ENCODE measurements at places on chromosomes 1 and 21. TPM values are rescaled to one million over a fixed set of nuclear protein-coding genes. Genes with fewer than 3 reads are reported as not detected.

DNA sequence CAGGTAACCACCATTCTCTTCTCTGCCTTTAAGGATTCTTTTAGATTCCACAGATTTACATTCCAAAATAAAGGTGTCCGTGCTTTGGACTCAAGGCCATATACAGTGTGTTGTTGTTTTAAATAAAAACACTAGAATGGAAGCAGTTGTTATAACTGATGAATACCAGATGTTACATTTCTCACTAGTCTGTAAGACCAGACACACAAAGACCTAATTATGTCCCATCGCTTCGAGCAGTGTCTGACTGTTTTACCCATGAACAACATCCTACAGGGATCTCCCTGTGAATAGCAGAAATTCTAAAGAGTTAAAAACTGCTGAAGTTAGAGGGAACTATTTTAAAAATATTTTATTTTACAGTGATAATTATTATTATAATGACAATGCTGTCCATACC lies 574.7 kb upstream of the ZP4 start:
- no peak overlapping the region for H3K27ac ChIP-seq
- H3K4me1 ChIP-seq: no peaks in the 10 kb centered on the region
- no peak for DNase-seq
- no peaks in the 10 kb centered on the region for H3K36me3 ChIP-seq

DNA sequence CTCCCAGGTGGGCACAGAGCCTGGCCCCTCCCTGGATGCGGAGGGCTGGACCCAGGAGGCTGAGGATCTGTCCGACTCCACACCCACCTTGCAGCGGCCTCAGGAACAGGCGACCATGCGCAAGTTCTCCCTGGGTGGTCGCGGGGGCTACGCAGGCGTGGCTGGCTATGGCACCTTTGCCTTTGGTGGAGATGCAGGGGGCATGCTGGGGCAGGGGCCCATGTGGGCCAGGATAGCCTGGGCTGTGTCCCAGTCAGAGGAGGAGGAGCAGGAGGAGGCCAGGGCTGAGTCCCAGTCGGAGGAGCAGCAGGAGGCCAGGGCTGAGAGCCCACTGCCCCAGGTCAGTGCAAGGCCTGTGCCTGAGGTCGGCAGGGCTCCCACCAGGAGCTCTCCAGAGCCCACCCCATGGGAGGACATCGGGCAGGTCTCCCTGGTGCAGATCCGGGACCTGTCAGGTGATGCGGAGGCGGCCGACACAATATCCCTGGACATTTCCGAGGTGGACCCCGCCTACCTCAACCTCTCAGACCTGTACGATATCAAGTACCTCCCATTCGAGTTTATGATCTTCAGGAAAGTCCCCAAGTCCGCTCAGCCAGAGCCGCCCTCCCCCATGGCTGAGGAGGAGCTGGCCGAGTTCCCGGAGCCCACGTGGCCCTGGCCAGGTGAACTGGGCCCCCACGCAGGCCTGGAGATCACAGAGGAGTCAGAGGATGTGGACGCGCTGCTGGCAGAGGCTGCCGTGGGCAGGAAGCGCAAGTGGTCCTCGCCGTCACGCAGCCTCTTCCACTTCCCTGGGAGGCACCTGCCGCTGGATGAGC lies 34.2 kb downstream of the TRIM11 start:
- H3K36me3 ChIP-seq: no peaks in the 10 kb centered on the region
- DNase-seq: no peak
- H3K4me3 ChIP-seq: no peak overlapping the region
- H3K27ac ChIP-seq: no peak overlapping the region

GRCh38 chr1:36369061-36369861 lies 16.5 kb downstream of the STK40 start:
- H3K36me3 ChIP-seq: no peaks in the 10 kb centered on the region
- DNase-seq: peak; percentile 82
- no peaks in the 10 kb centered on the region for H3K27me3 ChIP-seq

- peaks cover 7% of the 10 kb centered on the region for H3K27me3 ChIP-seq
- peaks cover 12% of the 10 kb centered on the region for H3K4me1 ChIP-seq
- no peaks in the 10 kb centered on the region for H3K36me3 ChIP-seq
- H3K4me3 ChIP-seq: peak overlapping the region; percentile 33
- no peak for DNase-seq
These were observed 479 bp downstream of the RGS16 start for GRCh38 chr1:182603646-182604174.

DNA sequence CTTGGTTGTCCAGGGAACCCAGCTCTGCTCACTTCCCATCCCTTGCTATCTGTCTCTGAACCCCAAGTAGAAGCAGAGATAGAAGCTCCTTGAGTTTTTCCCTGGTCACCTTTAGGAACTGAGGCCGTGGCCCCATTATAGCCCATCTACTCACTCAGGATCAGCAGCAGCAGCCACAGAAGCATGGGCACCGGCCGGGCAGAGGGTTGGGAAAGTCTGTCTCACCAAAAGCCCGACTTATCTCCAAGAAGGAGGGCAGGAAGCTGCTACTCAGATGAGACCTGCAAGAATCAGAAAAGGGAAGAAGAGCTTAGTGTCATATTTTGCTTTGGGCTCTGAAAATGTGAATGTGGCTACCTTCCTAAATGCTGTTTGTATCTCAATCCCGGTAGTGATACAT lies 264 bp downstream of the FCRL3 start:
- peak overlapping the region; percentile 77 for H3K27ac ChIP-seq
- peak overlapping the region; percentile 23 for H3K4me3 ChIP-seq
- no peaks in the 10 kb centered on the region for H3K36me3 ChIP-seq
- no peak for DNase-seq
- H3K27me3 ChIP-seq: no peaks in the 10 kb centered on the region
- peaks cover 31% of the 10 kb centered on the region for H3K4me1 ChIP-seq

DNA sequence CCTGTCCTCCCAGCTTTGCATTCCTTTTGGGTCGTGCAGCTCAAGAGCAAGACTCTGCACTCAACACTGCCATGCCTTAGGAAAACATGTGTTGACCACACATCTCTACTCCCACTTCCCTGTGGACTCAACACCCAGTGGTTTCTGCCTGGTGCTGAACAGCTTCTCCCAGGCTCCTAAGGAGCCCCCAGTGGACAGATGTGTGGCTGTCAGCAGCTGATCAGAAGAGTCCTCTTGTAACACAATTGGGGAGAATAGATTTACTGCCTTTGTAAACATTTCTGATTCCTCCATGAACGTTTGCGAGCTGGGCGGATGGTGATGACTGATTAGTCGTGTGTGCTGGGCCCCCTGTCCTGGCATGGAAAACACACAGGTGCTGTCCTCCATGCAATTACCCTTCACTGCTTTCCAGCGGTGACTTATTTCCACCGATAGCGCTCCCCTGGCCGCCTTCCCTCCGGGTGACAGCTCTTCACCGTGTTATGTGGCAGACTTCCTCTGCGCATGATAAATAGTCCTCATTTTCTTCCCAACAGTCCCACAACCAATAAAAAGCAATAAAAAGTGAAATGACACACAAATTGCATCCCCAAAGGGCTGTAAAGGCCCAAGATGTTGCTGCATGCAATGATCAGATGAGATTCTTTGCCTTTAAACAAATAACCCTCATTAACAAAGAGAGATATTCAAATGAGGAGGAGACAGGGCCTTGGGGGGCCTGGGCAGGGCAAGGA lies 249.4 kb upstream of the AJAP1 start:
- DNase-seq: no peak
- no peak overlapping the region for H3K4me3 ChIP-seq
- no peaks in the 10 kb centered on the region for H3K36me3 ChIP-seq
- no peaks in the 10 kb centered on the region for H3K4me1 ChIP-seq
- H3K27ac ChIP-seq: no peak overlapping the region

- H3K4me3 ChIP-seq: no peak overlapping the region
- H3K27me3 ChIP-seq: no peaks in the 10 kb centered on the region
- no peak for DNase-seq
These were observed 5.5 kb downstream of the SH2D2A start for GRCh38 chr1:156811168-156811567.

DNA sequence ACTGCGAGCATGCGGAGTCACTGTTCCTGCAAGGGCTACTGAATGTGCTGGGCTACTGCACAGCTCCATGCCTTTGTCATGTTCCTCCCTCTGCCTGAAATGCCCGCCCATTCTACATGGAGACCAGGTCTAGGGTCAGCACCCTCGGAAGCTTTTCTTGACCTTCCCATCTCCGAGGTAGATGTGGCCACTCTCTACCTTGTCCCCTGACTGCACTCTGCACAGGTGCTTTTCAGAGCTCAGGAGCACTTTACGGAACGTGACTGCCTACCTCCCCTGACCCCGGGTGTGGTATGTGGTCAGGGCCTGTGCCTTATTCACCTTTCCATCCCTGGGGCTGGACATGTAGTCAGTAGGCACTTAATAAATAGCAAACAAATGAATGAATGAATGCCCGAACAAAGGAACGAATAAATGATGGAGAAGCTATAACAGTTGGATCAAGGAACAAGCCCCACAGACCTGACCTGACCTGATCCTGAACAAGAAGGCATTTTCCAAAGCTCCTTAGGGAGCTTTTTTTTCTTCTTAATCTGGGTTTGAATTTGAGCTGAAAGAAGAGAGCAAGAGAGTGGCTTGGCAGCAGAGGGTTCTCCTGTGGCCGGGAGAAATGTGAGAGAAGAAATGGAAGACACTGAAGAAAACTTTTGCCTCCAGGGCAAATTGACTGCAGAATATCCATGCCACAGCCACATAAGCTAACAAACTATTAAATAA lies 7.9 kb downstream of the RD3 start:
- no peaks in the 10 kb centered on the region for H3K4me1 ChIP-seq
- H3K4me3 ChIP-seq: no peak overlapping the region
- DNase-seq: no peak
- no peaks in the 10 kb centered on the region for H3K36me3 ChIP-seq

DNA sequence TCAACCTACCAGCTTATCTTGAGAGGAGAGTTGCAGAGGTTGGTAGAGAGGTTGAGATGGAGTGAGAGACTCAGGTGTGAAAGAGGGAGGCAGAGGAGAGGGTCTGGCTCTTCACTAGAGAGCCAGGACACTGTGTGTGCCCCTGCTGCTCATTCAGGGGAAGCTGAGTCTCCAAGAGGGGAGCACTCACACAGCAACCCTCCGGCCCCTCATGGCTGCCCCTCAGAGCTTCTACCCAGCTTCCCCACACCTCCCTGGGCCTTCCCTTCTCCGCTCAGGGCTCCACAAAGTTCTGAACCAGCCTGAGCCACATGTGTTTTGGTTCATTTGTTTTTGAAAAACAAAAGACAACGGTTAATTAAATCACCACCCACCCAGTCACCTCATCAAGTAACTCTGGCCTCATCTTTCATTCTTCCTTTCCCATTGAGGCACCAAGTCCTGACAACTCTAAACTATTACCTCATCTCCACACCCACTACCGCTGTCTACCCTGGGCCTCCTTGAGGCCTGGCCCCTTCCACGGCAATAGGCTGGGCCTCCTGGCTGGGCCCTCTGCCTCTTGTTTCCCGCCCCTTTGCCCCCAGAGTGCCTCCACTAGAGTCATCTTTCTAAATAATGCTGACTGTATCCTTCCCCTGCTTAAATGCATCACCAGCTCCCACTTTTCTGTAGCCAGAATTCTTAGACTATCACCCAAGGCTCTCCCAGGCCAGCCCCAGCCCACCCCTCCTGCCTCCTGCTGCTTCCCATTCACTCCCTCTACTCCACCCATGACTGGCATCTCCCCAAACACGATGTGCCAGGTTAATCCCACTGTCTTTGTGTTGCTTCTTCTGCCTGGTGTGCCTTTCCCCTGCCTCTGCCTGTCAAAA lies 33.0 kb downstream of the TNNT2 start:
- H3K27ac ChIP-seq: no peak overlapping the region
- no peaks in the 10 kb centered on the region for H3K4me1 ChIP-seq
- H3K27me3 ChIP-seq: peaks cover 33% of the 10 kb centered on the region

DNA sequence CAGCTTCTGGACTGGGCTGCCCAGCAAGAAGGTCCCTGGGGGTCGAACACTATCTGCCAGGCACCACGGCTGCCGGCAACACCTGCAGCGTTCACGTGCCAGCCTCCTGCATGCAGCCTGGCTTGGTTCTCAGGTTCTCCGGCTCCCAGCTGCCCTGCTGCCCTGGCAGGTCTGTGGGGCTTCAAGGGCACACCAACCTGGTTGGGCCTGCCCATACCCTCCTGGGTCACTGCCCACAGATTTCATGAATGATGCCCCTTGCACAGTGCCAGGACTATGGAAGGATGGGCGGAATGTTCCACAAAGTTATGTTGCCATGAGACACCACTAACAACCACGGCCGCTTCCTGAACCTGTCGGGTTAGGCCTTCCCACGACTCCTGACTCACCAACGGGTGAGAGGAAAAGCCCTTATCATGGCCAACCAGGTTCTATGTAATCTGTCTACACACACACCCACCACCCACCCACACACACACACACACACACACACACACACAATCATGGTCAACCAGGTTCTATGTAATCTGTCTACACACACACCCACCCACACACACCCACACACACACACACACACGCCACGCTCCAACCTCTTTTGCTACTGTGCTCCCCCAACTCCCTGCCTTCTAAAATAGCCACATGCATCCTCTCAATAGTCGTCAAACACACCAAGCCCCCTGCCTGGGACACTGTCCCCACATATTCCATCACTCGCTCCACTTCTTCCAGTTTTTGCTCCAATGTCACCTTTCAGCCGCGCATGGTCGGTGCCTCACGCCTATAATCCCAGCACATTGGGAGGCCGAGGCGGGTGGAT lies 32.2 kb downstream of the HSPG2 start:
- no peak overlapping the region for H3K4me3 ChIP-seq
- H3K4me1 ChIP-seq: no peaks in the 10 kb centered on the region
- no peak for DNase-seq
- H3K27ac ChIP-seq: no peak overlapping the region
- no peaks in the 10 kb centered on the region for H3K36me3 ChIP-seq
- no peaks in the 10 kb centered on the region for H3K27me3 ChIP-seq

DNA sequence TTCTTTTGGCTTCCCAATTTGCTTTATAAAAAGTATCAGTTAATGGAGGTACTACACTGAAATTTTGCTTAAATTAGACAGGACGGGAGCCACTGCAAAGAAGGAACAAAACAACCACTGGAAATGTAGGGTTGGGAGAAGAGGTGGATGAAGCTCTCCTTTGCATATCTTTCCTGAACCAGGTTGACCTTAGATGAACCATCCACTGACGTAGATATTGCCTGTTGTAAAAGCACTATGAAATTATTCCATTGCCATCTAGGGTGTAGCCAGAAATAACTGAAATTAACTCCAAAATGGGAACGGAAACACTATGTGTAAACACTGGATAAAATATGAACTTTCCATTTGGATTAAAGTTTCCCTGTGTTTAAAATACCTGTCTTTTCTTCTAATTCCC lies 1.2 kb upstream of the ABL2 start:
- peaks cover 9% of the 10 kb centered on the region for H3K4me1 ChIP-seq
- DNase-seq: no peak
- H3K27me3 ChIP-seq: no peaks in the 10 kb centered on the region
- no peak overlapping the region for H3K27ac ChIP-seq
- H3K36me3 ChIP-seq: no peaks in the 10 kb centered on the region

DNA sequence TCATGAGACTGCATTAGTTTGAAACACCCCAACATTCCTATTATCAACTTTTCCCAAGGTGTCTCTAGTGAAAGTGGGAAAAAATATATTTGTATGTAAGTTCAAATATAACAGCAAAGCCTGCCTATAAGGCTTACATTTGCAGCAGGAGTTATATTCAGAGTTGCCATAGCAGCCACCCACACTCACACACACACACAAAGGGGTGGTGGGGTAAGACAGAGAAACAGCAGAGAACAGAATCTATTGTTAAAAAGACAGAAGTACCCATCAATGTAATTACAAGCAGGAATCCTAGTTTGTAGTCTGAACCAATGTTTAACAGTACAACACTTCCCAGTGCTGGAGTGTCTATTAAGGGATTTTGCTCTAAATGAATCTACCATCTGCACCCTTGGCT lies 55.0 kb downstream of the PLPPR5 start:
- H3K36me3 ChIP-seq: no peaks in the 10 kb centered on the region
- H3K27ac ChIP-seq: no peak overlapping the region
- no peak overlapping the region for H3K4me3 ChIP-seq

LENEP gene
- total RNA-seq: not detected

MINDY1 gene
- total RNA-seq: 26.8 TPM

C1orf21 gene
- total RNA-seq: 5.9 TPM

ADAMTSL4 gene
- 0.55 TPM for total RNA-seq

ADAM30 gene
- not detected for total RNA-seq

AGTRAP gene
- 19.5 TPM for total RNA-seq
